GM04504 (cell line): ENCODE measurements at places on chromosomes 7 and 10.

DNA sequence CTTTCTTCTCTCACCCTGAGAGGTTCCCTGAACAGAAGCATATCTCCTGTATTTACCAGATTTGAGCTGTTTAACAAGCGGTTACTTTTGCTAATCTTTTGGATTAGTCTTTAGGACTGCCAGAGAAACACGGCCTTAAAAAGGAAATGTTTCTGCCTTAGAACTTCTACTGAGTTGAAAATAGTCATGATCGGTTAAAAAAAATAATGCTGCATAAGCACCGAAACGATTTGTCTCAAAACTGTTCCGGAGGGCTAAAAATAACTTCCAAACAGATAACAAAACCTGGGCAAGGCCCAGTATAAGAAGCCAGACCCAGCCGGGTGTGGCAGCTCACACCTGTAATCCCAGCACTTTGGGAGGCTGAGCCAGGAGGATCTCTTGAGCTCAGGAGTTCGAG, 43.3 kb upstream of the CYTH3 start:
- DNase-seq = no peak

DNA sequence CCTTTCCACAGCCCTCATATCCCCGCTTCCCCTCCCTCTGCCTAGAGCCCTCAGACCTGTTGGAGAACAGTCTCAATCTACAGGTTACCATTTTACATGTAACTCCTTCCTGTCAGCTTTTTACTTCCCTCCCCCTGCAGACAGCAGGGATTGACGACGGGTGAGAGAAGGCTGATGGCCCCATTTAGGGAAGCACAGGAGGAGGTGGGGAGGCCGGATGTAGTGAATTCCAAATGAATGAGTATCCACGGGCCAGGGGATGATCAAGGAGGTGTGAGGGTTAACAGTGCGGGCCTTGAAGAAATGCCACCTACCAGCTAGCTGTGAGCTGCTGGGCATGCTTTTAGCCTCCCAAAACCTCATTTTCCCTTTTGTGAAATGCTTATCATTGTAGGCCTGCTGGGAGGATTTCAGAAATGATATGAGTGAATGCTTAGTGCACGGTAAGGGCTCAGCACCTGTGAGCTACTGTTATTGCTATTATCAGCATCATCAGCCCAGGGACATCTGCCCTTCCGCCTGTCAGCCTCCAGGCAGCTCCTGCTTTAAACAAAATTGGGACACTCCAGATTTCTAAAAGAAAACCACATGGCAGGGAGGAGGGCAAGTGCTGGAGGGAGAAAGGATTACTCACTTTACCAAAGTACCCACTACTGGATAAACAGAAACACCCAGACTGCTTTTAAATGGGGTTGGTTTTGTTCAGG, 6.5 kb upstream of the NANOS1 start:
- DNase-seq = peak; percentile 61

DNA sequence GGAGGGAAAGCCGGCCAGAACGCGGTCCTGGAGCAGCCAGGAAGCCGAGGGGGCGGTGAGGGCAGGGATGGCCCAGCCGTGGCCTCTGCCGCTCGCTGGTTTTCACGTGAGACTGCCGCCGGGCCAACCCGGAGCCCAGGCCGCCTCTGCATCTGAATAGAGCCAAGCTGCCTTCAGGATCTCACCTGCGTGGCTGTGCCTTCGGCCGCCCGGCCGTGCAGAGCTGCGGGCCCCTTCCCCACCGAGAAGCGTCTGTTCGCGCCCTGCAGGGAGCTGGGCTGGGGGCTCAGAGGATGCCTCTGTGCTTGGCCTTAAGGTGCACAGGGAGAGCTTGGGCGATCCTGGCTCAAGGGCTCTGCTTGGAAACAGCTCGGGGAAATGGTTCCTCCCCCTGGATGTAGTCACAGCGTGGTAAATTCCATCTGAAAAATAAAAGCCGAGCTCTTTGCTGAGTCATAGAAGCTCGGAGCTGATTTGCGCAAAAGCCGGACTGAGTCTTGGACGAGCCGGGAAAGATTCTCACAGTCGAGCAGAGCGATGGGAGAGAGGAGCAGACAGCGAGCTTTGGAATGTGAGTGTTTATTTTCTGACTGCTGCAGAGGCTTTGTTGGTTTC, at the start of gene JAKMIP3:
TSS of gene JAKMIP3 (plus strand) at position 456 of the 615 bp plus-strand sequence. CDS start 38,863 bp downstream, outside the sequence.
- DNase-seq = peak; percentile 87

- DNase-seq = no peak
Observed at GRCh38 chr7:138396251-138397070, 63.6 kb upstream of the TRIM24 start.

DNA sequence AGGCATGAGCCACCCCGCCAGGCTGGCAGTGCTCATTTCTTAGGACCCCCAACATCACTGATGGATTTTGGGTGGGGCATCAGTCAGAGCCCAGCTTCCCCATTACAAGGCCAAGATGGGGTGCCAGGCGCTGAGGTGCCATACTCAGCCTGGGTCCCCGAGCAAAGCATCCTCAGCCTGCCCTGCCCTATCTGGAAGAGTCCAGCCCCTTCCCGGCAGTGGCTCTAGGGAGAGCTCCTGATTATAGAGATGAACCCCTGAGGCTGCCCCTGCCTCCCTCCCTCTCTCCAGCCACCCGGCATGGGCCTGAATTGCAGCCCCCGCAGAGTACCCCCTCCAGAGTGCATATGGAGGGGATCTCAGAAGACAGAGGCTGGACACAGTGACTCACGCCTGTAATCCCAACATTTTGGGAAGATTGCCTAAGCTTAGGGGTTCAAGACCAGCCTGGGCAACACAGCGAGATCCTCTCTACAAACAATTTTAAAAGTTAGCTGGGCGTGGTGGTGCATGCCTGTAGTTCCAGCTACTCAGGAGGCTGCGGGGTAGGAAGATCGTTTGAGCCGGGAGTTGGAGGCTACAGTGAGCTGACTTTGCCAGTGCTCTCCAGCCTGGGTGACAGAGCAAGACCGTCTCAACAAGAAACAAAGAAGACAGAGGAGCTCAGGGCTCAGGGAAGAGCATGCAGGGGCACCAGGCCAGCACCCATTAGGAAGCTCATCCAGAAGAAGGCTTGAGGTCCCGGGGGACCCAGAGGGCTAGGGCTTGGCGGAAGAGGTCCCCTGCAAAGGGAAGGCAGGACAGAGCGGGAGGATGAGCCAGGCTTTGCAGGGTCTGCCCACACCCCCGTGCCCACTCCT, 13.3 kb downstream of the LAT2 start:
- no peak for DNase-seq

- DNase-seq = no peak
Observed at GRCh38 chr10:86958116-86958900, at the start of gene SNCG. Gene SNCG, plus strand, starts transcription at chr10:86958599. Its CDS starts 99 bp downstream, at chr10:86958698.

DNA sequence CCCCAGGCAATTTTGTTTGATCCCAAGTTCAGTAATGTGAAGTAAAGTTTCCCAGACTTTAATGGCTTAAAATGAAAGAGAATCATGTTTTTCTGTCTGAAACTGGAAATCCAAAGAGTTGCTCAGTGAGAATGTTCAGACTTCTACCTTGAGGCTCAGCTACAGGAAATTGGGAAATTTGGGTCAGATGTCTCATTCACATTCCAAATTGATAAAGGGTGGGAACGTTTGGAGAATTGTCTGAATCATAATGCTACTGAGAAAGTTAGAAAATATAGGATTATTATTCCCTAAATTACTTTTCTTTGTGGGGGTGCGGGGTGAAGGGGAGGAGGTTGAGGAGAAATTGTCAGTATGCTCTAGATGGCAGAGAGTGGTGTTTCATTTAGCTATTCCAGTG, 773.9 kb downstream of the LRMDA start:
- DNase-seq = no peak

DNA sequence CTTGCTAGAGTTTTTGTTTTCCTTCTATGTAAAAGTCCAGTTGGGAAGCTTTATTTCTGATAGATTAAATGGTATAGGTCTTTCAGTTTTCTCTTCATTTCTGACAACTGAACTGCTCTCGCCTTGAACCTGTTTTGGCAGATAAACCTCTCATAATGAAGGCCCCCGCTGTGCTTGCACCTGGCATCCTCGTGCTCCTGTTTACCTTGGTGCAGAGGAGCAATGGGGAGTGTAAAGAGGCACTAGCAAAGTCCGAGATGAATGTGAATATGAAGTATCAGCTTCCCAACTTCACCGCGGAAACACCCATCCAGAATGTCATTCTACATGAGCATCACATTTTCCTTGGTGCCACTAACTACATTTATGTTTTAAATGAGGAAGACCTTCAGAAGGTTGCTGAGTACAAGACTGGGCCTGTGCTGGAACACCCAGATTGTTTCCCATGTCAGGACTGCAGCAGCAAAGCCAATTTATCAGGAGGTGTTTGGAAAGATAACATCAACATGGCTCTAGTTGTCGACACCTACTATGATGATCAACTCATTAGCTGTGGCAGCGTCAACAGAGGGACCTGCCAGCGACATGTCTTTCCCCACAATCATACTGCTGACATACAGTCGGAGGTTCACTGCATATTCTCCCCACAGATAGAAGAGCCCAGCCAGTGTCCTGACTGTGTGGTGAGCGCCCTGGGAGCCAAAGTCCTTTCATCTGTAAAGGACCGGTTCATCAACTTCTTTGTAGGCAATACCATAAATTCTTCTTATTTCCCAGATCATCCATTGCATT, 27.1 kb downstream of the MET start:
- DNase-seq = no peak

DNA sequence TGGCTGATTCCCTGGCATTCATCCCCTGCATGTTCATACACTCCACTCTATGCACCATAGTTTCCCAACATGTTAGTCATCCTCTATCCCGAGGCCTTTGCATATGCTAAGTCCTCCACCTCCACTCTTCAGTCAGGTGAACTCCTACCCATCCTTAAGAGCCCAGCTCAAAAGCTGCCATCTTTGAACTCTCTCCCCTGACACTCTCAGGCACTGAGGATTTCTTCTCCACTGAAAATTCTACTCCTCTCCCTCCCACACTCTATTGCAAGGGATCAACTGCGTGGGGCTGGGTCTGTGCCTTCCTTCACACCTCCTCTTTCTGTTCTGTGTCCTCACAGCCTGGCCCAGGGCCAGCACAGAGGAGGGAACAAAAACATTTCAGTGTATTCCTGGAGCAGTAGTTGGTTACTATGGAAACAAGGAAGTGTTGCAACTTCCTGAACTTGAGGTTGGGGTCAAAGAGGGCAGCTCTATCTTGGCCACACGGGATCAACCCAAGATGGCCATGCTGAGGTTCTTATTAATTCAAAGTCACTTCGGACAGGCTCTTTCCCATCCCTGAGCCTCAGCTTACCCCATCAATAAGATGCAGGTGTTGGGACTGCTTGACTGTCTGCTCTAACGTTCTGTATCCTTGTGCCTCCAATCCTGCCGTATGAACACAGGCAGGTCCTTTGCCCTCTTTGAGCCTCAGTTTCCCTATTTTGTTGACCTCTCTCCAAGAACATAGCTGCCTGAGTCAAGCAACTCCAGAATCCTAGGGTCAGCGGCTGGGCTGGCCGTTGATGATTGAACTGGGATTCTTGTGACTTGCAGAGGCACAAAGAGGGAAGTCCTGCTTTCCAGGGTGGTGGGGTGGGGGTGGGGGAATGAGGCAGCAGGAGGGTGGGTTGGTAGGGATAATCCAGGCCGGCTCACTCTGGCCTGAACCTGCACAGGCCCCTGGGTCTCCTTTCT, 15.5 kb downstream of the ZMIZ1 start:
- peak; percentile 84 for DNase-seq

GRCh38 chr7:157219154-157219553, 80.4 kb downstream of the UBE3C start:
- no peak for DNase-seq
